ENCODE measurements at places on chromosomes 5 and 9. TPM values are rescaled to one million over a fixed set of nuclear protein-coding genes. Genes with fewer than 3 reads are reported as not detected.

Gene FOXI1
- 0.59 TPM for total RNA-seq

- DNase-seq: no peak
These were observed 16.5 kb downstream of the TPPP start for GRCh38 chr5:676699-677076.

- no peak for DNase-seq
These were observed 15.5 kb downstream of the DAPK1 start for GRCh38 chr9:87513161-87513560.

Gene DMGDH
- not detected for total RNA-seq

GRCh38 chr5:79508354-79508753 lies 5.6 kb downstream of the HOMER1 start:
- DNase-seq: no peak

DNA sequence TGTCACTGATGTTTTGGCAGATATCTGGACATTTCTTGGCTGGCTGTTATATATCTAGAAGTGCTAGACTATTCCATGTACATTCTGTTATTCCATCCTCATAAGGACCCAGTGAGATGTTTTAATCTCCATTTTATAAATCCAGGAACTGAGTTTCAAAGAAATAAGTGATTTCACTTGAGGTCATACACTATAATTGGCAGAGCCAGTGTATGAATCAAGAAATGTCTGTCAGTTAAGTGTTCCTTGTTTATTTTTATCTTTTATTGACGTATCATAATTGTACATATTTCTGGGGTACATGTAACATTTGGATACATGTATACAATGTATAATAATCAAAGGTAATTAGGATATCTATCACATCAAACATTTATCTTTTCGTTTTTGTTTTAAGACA lies 338.3 kb upstream of the KLF4 start:
- no peak for DNase-seq

Gene ENTPD2
- not detected for total RNA-seq

DNA sequence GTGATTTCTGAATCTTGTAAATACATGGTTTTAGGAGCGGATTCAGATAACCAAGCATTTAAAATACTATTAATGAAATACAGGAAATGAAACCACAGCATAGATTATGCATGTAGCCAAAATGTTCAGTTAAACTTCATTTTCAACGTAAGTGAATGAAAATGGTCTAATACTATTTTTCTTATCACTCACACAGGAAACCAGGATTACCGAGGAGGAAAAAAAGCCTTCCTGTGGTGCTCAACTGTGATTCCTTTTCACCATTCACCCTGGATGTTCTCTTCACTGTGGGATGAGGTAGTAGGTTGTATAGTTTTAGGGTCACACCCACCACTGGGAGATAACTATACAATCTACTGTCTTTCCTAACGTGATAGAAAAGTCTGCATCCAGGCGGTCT lies 83.4 kb upstream of the ZNF169 start:
- no peak for DNase-seq

DNA sequence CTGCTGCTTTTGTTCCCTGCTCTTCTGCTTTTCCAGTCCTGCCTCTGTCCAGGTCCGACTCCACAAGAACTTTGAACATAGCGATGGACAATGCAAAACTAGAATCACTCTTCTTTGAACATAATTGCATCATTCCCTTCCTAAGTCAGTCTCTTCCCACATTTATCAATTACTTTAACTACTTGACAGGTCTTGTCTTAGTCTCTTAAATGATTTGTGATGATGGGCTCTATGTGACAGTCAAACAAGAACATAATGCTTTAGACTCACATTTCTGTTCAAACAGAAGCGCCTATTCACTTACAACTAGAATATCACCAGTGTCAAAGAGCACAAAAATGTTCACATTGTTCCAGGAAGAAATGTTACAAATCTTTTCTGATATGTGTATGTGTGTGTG lies 278.1 kb downstream of the SH3GL2 start:
- no peak for DNase-seq

Gene UBAP2
- total RNA-seq: 7.1 TPM

DNA sequence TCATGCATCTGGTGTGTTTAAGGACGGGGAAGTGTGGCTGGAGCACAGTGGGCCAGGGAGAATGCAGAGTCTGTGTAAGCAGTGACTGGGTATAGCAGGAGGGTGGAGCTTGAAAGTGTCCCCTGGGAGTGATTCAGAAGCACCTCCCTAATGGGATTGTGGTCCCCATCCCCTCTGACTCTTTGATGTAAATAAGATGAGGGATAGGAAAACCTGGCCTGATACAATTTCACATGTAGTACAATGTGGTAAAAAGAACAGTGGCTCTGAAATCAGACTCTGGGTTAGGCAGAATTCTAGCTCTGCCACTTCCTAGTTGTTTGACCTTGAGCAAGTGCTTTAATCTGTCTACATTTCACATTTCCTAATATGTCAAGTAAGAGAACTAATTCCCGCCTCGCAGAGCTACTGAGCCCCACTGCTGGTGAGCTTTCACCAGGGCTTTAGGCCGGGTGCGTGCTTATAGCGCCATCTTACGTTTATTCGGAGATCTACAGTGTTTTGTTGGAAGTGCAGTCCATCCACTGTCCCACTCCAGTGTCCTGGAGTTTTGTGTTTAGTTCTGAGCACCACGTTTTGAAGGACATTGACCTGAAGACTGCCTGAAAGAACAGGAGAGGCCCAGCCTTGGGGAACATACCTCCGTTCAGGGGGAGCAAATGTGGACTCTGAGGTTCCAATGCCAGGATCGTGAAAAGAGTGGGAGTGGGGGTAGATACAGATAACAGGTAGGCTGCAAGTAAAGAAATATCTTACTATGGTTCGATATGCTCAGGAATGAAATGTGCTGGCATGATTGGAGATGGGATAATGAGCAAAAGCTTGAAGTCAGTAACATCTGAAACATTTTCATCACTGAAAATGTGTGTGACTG lies 51.2 kb upstream of the TESK1 start:
- peak; percentile 83 for DNase-seq

GRCh38 chr9:69264526-69264925 lies 60.5 kb upstream of the ENTREP1 start:
- no peak for DNase-seq

Gene UNC13B
- total RNA-seq: 1.2 TPM

Gene HTR1A
- total RNA-seq: not detected

GRCh38 chr9:81141961-81142360 lies 547.4 kb downstream of the TLE1 start:
- no peak for DNase-seq

DNA sequence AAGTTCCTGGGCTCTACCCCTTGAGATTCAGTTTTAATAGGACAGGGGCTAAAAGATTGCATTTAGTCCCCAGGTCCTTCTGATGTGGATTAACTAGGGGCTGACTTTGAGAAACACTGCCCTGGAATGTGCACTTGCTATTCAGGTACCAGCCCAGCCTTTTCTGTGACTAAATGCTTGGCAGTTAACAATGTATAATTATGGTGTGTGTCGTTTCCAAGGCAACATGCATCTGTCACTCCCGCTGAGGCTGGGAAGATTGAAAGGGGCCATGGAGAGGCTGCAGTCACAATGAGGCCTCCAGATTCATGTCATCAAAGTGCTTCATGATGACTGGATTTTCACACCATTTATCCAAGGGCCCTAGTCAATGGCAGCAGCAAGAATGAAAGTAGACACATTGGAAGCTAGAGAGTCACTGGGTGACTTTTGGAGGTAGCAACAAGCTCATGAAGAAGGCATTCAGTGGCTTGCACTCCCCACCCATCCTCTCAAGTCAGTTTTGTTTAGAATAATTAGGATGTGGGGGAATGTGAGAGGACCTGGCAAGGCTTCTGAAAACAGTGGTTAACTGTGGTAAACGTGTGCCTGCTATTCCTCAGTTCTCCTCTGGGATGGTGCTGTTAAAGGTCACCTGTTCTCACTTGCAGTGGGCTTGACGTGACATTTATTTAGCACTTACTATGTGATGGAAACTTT lies 28.3 kb downstream of the RAI14 start:
- peak; percentile 54 for DNase-seq

Gene WWC1
- 15.9 TPM for total RNA-seq

DNA sequence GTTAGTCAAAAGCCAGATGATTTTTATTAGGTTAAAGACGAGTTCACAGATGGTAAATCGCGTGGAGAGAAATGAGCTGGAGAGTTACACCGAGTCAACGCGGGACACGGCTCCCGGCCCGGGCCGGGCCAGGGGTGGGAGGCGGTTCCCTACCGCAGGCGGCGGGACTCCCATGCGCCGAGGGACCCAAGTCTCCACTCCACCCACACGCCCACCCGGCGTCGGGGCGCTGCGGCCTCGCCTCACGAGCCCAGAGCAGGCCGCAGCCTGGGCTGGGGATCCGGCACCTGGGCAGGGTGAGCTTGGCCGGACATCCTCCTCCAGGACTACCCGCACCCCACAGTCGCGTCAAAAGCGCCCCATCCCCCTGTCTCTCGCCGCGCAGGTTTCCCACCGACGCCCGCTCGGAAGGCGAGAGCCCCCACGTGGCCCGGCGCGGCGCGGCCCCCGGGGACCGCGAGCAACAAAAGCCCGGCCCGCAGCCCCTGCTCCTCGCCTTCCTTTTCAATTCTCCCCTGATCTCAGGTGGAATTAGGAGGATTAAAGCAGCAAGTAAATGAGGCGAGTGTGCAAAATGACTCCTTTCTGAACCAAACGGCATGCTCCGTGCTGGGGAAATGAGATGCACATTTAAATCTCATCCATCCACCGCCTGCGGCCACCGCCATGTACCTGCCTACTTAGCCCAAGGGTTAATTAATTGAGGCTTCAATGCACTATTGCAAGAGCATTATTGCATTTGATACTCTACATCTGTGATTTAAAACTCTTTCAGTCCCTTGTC lies 196.5 kb upstream of the TBCA start:
- DNase-seq: peak; percentile 9

Gene ENC1
- 14.5 TPM for total RNA-seq

- peak; percentile 8 for DNase-seq
These were observed 4.1 kb upstream of the DNAJB5 start for GRCh38 chr9:34985311-34985899.

Gene STC2
- total RNA-seq: 65.2 TPM

Gene CCNI2
- 0.27 TPM for total RNA-seq

DNA sequence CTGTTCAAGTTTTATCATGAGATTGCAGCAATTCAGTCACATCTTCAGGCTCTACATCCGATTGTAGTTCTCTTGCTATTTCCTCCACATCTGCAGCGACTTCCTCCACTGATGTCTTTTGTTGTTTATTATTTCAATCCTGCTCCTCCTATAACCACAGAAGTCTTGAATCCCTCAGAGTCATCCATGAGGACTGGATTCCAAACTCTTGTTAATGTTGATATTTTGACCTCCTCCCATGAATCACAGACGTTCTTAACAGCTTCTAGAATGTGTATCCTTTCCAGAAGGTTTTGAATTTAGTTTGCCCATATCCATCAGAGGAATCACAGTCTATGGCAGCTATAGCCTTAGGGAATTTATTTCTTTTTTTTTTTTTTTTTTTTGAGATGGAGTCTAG lies 3.6 kb downstream of the FBXO38 start:
- DNase-seq: no peak

Gene EFNA5
- total RNA-seq: 0.56 TPM

- no peak for DNase-seq
These were observed 77.7 kb upstream of the NFIB start for GRCh38 chr9:14391620-14392019.

Gene F12
- total RNA-seq: 2.3 TPM

Gene ECM2
- total RNA-seq: not detected

- DNase-seq: no peak
These were observed 29.7 kb downstream of the PPP1R2B start for GRCh38 chr5:156879665-156880285.

DNA sequence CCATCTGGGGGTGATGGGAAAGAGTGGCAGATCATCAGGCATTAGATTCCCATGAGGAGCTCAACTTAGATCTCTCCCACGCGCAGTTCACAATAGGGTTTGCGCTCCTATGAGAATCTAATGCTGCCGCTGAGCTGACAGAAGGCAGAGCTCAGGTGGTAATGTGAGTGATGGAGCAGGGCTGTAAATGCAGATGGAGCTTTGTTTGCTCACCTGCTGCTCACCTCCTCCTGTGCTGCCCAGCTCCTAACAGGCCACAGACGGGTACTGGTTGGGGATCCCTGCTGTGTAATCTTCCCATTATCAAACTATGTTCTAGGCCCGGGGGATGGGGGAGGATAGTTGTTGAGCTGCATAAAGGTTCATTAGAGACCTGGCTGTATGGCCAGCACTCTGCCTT lies 58.4 kb downstream of the UGCG start:
- DNase-seq: no peak

Gene SNCB
- total RNA-seq: not detected

DNA sequence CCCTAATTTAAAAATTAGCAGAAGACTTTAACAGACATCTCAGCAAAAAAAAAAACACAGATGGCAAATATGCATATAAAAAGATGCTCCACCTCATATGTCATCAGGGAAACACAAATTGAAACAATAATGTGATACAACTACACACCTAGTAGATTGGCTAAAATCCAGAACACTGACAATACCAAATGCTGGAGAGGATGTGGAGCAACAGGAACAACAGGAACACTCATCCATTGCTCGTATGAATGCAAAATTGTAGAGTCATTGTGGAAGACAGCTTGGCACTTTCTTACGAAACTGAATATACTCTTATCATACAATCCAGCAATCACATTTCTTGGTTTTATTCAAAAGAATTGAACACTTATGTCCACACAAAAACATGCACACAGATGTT lies 22.1 kb downstream of the MCIDAS start:
- DNase-seq: no peak

Gene LHX6
- total RNA-seq: not detected

Gene ADAMTS16
- not detected for total RNA-seq

Gene INSL6
- not detected for total RNA-seq

DNA sequence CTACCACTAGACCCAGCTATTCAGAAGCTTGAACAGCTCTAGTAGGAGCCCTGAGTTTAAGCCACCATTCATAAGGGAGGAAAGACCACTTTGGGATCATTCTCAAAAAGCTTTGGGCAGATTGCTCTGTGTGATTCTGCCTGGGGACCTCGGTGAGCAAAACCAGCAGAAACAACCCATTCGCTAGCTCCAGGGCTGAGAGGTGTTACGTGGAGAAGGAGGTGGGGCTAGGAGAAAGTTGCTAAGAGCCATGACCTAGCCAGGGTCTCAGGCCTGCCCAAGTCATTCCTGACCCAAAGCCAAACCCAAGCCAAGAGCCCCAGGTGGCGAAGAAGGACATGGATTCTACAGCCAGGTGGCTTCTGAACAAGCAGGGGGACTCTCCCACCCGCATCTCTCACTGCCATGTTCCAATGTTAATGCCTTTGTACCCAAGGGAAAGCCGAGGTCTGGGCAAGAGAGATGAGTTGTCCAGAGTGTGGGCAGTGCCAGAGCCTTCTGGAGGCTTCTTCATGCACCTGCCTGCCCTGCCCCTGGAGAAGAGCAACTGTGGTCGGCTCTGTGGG lies 4.0 kb upstream of the BARHL1 start:
- DNase-seq: no peak

DNA sequence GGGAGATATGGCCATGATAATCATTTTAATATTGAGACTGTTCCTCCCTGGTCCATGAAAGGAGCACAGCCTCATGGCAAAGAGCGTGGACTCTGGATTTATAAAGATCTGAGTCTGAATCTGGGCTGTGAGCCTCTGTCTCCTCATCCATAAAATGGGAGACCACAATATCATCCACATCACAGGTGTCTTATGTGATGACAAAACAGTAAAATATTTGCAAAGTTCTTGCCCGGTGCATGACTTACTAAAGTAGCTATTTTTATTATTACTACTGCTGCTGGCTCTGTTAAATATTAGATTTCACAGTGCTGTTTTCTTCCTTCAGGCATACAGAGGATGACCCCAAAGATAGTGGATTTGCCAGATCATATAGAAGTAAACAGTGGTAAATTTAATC lies 74.1 kb downstream of the TEK start:
- no peak for DNase-seq

Gene DENND4C
- 26.6 TPM for total RNA-seq

Data from MG63 (cell line).